NCI-H2081 treated with DMSO at 0.1 percent for 48 hours (cell line): ENCODE measurements at places on chromosomes 13 and 19.

- no peak for DNase-seq
Measured at GRCh38 chr19:18297308-18297707, 15.9 kb upstream of the JUND start.

GRCh38 chr19:17623224-17623935, 64.8 kb downstream of the UNC13A start:
- no peak for DNase-seq

GRCh38 chr13:74870865-74871264, 611.1 kb downstream of the TBC1D4 start:
- no peak for DNase-seq

DNA sequence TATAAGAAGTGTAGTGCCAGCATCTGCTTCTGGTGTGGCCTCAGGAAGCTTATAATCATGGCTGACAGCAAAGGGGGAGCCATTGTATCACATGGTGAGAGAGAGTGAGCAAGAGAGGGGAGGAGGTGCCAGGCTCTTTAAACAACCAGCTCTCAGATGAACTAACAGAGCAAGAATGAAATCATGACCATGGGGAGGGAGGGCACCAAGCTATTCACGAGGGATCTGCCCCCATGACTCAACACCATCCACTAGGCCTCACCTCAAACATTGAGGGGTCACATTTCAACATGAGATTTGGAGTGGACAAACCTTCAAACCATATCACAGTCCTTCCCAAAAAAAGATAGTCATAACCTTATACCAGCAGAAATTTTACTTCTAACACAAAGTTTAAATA, 174.0 kb downstream of the GPC5 start:
- DNase-seq: no peak

DNA sequence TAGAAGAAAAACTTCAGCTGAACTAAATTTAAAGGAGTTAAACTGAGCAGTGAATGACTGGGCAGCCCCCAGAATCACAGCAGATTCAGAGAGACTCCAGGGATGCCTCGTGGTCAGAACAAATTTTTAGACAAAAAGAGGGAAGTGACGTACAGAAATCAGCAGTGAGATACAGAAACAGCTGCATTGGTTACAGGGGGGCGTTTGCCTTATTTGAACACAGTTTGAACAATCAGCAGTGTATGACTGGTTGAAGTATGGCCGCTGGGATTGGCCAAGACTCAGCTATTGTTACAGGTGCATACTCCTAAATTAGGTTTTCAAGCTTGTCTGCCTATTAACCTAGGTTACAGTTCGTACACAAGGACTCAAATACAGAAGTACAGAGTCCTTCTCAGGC, 2.2 kb upstream of the SPRYD7 start:
- DNase-seq: no peak

- DNase-seq: no peak
Measured at GRCh38 chr19:30170081-30170480, 202.1 kb upstream of the ZNF536 start.
